Activated CD4-positive, alpha-beta T cell treated with anti-CD3 and anti-CD28 coated beads, Interleukin-2, amount 50 U/mL, for 16 hours (primary cell): ENCODE measurements at places on chromosomes 6 and 20.

- peak; percentile 21 for DNase-seq
Observed at GRCh38 chr20:23744817-23745216, 5.9 kb downstream of the CST1 start.

DNA sequence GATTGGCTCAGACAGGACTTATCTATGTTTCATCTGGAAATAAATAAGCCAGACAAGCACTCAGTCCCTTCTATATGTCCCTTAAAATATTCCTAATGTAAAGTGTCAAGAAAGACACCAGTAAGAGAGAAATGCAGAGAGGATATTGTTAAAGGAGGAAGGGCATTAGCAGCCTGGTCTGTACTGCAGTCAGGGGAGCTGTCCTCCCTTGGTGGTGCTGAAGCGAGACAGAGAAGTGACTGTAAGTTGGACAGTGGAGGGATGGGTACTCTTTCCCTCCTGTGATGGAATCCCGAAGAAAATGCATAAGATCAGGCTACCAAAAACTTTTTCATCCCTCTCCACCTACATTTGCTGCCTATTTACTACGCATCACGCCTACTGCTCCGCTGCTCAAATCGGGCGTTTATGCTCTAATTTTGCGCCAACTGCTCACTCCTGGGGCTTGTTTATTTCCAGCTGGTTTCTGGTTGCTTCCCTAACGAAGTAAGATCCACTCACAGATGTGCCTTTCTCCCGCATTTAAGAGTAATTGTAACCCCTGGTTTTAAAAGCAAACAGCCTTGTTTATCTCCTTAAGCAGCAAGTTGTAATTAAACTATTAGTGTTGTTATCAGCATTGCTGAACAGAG, 35.2 kb downstream of the PHACTR1 start:
- DNase-seq, result peak; percentile 21

DNA sequence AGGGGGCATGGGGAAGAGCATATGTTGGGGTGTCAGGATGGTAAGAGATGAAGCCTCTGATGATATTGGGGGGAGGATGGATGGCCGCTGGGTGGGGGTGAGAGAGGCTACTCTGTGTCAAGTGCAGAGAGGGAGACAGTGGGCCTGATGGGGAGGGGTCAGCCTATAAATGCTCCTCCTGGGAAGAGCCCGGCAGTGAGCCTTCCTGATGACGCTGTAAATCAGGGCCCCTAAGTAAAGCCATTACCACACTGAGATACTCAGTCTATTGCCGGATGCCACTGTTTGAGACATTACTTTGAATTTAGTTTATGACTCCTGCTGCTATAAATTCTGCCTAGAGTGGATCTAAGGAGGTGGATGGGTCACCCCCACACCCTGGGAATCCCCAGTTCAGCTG, 28.1 kb downstream of the LRFN2 start:
- no peak for DNase-seq

DNA sequence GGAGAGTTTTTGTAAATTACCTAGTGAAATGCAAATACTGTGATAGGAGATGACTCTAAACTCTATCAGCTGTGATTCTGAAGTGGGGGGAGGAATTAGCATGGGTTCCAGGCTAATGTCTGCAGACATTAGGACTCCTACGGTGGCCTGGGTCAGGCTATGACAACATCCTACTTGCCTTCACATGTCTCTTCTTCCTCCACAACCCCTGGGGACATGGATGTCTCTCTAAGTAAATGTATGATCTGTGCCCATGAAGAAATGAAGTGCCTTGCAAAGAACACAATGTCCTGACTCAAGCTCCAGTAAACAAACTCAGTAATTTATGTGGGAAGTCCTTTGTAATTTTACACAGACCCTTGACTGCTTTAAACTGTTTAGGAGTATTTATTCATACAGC, 165.8 kb upstream of the EEF1E1 start:
- DNase-seq, result no peak

DNA sequence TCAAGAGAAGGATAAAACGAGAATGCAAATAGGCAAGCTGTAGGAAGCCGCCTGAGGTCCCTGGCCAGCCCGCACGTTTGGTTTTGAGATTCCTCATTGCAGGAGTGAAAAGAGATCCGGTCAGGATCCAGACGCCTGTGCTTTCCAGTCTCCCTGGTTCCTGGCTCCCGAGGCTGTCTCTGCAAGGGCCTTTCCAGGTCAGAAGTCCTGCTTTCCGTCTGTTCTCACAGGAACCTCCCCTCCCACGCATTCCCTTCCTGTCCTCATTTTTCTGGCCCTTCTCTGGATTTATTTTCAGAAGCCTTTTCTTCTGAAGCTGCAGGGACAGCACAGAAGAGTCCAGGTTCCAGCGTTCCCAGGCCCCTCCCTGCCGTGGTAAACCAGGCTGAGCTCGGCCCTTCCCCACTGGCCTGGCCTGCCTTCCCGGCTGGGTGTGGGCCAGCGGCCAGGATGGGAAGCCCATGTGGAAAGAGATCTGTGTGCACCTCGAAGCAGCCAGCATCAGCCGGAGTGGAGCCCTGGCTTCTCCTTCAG, 54.0 kb downstream of the TMEM242 start:
- DNase-seq, result no peak

DNA sequence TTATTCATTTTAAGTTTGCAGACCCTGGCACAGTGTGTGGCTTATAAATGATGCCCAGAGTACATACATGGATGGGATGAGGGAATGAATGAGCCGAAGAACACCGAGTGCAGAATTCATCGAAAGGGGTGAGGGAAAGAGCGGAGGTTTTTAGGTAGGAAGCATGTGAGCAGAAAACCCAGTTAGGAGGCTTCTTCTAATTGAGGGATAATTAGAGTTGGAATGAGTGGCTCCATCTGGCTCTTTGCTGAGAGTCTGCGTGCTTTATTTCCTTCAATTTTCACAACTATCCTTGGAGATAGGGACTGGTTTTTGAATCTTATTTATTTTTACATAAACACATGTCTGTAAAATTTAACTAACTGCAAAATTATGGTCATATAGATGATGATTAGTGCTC, 150.7 kb downstream of the DOK5 start:
- no peak for DNase-seq

GRCh38 chr20:22681591-22682248, 97.3 kb upstream of the FOXA2 start:
- DNase-seq, result no peak

GRCh38 chr6:150028799-150029198, 3.5 kb upstream of the RAET1L start:
- DNase-seq, result no peak

- no peak for DNase-seq
Observed at GRCh38 chr6:54236984-54237383, 71.3 kb upstream of the TINAG start.

DNA sequence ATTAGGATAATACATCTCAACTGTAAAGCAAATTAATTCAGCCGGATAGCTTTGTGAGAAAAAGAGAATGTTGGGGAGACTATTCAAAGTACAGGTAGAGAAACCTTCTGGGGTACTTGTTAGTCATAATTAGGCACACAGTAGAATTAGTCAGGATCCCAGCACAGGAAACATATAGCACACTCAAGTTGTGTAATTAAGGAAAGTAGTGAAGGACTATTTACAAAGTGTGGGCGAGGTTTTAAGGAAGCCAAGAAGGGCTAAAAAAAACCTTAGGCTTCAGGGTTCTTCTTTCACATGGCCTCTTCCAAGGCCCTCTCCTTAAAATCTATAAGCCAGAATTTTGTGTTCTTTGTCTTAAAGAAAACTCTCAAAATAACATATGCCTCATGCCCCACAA, 126.7 kb downstream of the RTN4IP1 start:
- DNase-seq, result no peak

GRCh38 chr20:63178889-63179686, 36.8 kb downstream of the YTHDF1 start:
- DNase-seq, result peak; percentile 59

- DNase-seq, result no peak
Observed at GRCh38 chr20:47609001-47609400, 107.3 kb downstream of the NCOA3 start.

DNA sequence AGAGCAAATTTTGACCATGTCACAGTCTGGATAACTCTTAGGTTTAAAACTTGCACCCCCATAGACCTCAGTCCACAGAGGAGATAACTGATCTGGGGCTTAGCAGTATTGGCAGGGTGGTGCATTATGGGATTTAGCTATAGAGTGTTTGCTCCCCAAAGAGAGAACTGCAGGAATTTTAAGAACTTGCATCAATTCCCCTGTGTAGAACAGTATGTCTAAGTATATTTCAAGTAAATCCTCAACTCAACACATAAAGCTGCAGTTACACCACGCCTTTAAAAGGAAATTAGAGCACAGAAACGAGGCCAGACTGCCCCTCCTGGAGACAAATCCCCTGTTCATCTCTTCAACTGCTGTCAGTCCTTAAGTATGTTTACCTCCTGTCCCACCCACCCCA, 144.9 kb downstream of the TRMT11 start:
- no peak for DNase-seq

DNA sequence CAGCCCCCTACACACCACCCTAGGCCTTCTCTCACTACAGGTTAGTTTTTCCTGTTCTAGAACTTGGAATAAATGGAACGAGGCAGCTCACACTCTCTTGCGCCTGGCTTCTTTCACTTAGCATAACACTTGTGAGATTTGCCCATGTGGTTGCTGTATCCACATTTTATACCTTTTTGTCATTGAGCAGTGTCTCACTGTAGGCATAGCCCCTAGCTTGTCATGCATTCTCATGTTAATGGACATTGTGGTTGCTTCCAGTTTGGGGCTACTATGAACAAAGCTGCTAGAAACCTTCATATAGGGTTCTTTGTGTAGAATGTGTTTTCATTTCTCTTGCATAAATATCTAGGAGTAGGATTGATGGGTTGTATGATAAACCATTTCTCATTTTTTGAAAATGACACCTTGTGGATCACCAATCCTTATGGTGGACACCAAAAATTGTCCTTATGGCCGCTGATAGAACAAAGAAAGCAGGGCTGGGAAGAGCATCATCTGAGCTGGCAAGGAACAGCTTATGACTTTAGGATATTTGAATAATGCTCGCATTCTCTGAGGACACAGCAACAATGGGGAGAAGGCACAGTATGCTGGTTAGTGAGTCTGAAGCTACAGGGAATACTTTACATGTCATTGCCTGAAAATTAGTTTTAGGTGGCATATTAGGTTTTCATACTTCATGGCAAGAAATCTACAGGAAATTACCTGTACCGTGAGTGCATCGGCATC, 9.8 kb upstream of the SLC22A23 start:
- DNase-seq, result no peak

GRCh38 chr6:162736961-162737360, 9.2 kb downstream of the PACRG start:
- no peak for DNase-seq

DNA sequence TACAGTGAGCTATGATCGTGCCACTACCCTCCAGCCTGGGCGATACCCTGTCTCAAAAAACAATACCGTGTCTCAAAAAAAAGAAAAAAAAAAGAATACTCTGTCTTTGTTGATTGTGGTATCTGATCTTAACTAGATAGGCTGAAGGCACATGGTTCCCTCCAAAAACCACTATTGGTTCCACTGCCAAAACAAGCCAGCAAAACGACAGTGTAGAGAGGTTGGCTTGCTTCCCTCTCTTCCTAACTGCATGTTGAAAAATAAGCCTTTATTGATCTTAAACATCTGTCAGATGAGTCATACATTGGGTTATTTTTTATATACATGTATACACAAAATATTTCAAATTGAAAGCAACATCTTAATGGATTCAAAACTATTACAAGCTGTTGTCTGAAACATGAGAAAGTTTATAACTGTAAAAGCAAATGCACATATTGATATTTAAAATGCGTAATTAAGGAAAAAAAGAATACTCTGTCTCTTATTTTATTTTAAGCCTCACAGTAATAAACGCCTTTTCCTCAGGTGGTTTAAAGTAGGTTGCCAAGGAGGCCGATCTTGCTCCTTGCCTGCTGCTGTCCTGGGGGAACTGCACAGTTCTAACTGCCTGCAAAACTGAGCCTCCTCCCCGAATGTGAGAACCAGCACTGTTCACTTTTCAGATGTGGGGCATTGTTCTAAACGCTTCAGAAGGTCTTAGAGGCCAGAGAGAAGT, 7.0 kb upstream of the NINL start:
- no peak for DNase-seq

GRCh38 chr6:165417278-165417865, 108.0 kb upstream of the C6orf118 start:
- DNase-seq, result no peak

DNA sequence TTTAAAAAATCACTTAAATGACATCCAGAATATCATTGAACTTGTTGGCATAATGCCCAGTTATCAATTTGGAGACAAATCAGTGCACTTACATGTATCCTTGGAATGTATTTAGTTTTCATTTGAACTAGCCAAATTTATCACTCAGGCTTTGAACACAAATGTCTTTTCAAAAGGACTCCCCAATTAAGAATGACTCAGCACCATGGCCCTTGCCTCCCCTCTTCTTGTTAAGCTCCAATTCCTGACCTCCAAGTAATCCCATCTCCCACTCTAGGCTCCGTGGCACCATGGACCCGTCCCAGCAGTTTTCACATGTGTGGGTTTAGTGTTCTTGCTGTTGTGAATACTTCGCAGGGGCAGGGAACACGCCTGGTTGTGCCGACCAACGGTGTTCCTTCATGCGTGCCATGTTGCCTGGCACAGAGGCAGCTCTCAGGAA, 2.7 kb downstream of the AKAP12 start:
- DNase-seq, result no peak

DNA sequence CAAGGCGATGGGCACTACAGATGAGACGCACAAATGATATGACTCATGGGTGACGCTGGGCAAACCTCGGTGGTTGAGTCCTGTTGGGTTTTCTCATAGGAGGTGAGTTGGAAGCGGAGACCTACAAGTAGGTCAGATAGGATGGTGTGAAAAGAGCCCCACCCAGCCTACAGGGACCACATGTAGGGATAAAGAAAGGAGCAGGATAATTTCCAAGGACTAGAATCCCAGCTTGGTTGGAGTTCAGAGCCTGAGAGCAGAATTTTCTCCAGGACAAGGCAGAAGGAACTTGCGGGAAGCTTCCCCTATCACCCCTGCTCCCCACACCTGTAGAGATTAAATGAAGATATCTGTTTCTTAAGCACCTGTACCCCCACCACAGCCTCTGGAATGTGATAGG, 489.7 kb upstream of the CDH4 start:
- DNase-seq, result no peak

GRCh38 chr20:53683506-53683905, 89.9 kb upstream of the ZNF217 start:
- DNase-seq, result no peak

DNA sequence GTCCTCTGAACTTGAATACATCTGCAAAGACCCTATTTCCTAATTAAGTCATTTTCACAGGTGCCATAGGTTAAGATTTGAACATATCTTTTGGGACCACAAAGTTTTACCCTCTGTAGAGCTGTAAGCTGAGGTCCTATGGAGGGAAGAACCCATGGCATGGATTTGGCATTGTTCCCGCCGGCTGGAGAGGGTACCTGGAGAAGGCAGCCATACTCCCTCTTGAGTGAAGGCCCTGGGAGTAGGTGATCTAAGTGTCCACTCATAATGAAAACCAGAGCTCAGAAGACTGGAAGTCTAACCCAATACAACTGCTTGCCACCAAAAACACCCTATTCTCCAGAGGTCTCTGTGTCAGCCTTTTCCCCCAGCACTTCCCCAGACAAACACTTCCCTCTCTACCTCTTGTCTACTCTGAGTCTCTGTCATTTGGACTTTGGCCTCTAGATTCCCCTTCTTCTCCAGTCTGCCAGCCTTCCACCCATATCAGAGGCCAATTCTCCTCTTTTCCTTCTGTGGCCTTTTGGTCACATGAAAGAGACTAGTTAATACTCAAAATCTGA, 363.9 kb downstream of the MAFB start:
- DNase-seq, result no peak

- no peak for DNase-seq
Observed at GRCh38 chr6:11497107-11497506, 40.4 kb upstream of the TMEM170B start.

- no peak for DNase-seq
Observed at GRCh38 chr6:132198896-132199295, 202.4 kb downstream of the MOXD1 start.

- DNase-seq, result peak; percentile 20
Observed at GRCh38 chr6:33082702-33083101, 6.9 kb downstream of the HLA-DPB1 start.
